Stimulated activated effector memory CD8-positive, alpha-beta T cell treated with anti-CD3 and anti-CD28 coated beads, Interleukin-12 subunit alpha, Interleukin-12 subunit beta, amount 100 ng/mL, for 72 hours (primary cell): ENCODE measurements at places on chromosomes 6 and 20.

GRCh38 chr6:133682506-133683307 lies 206.2 kb upstream of the TCF21 start:
- no peak for DNase-seq

- DNase-seq, result peak; percentile 75
Observed at GRCh38 chr6:37819802-37820717, 533 bp downstream of the ZFAND3 start.

DNA sequence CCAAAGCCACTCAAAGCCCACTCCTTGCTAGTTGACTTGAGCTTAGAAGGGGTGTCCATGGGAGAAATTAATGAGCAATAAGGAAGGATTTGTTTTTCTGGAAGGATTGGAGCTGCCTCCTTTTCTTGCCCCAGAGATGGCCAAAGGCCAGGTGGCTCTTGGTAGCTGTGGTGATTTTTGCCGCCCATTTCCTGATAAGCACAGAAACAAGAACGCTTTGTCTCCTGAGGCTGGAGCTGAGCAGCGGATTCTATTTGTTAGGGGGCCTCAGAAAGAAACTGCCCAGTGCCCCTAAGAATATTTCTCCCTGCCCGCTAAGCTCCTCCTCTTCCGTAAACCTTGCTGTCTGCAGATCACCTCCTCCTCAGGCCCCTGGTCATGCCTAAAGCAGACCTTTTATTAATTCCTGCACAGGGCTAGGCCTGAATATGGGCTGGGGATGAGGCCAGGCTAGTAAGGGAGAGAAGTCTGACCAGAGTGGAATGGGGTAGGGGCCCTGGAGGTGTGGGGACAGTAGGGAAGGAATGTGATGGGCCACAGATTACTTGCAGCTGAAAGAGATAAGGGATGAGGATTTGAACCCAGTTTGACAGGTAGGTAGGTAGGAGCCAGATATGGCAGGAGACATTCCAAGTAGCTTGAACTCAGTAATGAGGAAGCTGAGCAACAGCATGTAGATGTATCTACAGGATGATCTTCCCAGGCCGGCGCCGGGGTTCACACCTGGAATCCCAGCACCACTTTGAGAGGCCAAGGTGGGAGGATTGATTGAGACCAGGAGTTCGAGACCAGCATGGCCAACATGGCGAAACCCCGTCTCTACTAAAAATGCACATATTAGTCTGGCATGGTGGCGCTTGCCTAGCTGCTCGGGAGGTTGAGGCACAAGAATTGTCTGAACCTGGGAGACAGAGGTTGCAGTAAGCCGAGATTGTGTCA lies 71.2 kb upstream of the NAA20 start:
- no peak for DNase-seq

DNA sequence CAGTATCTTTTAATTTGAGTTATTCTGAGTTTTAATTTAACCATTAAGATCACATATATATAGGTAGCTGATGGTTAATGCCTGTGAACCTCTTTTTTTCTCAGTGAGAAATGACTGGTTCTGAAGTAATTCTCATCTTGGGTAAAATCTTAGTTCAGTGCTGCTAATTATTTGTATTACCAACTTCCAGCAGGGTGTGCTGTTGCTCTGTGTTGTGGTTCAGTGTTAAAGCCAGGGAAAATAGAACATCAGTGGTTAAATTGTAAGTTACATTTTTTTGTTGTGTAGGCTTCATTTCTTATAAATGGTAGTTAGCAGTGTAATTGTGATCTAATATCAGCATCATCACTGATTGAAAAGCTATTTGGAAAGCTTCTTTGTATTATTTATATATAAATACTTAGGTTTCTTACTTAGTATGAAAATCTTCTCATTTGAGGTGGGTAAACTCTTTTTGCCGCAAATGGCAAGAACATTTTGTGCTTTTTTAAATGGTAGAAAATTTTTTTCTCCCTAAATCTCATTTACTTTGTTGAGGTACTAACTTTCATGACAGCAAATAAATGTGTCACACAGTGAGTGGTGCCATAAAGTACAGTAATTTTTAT lies 43.7 kb downstream of the CDC5L start:
- no peak for DNase-seq

GRCh38 chr20:16475225-16475624 lies 98.0 kb downstream of the KIF16B start:
- DNase-seq, result no peak

DNA sequence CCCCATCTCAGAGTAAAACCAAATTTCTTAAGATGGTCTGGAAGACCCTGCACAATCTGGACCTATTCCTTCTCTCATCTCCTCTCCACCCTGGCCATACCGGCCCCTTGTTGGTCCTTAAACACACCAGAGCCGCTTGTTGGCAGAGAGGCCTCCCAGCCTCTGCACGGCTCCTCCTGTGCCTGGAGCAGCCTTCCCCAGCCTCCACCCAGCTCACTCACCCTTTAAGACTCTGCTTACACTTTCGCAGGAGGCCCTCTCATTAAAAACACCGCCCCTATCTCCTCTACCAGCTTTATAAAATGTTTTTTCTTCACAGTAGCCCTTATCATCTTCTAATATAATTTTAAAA lies 49.8 kb downstream of the BANF2 start:
- no peak for DNase-seq

GRCh38 chr20:57244221-57244585 lies 22.2 kb downstream of the BMP7 start:
- no peak for DNase-seq

GRCh38 chr6:43937236-43938177 lies 167.5 kb downstream of the VEGFA start:
- no peak for DNase-seq

- no peak for DNase-seq
Observed at GRCh38 chr6:41446132-41446531, 100.0 kb upstream of the FOXP4 start.

DNA sequence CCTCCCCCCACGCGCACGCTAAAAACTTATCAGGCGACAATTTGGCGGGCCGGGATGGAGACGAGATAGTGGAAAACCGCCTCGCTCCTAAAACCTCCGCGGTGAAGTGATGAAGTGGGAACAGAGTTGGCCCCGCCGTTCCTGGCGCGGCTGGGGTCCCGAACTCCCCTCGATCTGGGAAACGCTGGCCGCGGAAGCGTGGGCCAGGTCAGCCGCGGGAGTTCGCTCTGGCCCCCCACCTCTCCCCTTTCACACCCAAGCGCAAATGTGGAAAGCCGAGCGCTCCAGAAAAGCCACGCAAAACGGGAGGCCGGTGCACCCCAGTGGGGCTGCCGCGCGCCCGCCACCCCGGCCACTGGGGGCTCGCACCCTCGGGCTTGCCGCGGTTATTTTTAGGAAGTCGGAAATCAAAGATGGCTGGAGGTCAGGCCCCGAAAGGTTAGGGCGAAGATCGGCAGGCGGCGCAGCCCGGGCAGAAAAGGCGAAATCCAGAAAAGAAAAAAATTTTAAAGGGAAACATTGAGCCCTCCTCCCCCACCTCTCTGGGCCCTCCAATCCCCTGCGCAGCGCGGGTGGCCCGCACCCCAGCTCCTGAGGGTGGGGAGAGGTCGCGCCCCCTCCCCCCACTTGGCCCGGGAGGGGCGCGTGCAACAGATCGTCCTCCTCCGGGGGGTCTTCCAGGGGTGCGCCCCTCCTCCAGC lies 1.0 kb downstream of the SALL4 start:
- peak; percentile 48 for DNase-seq

DNA sequence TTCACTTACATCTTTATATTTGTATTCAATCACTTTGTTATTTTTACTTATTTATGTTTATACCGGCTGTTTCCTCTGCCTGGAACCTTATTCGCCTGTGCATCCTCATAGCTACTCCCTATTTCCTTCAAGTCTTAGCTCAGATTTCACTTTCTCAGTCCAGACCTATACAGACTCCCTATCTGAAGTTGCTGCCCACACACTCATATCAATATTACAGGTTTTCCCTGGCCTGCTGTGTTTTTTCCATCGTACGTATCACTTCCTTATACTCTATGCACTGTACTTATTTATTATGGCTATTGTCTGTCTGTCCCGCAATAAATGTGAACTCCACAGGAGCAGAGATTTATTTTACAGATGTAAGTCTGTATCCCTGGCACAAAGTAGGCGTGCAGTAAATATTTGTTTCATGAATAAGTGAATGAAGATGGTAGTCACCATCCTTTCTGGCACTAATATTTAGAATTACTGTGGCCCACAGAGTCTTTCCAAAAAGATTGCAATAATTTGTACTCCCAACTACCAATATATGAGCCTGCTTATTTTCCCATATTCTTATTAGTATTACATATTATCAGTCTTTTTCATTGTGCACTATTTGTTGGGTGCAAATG lies 64.9 kb downstream of the TNFAIP3 start:
- DNase-seq, result no peak
